Stimulated activated CD4-positive, alpha-beta T cell treated with anti-CD3 and anti-CD28 coated beads, Interleukin-2, amount 100 ng/mL, for 48 hours (primary cell): ENCODE measurements at places on chromosomes 3 and 15.

DNA sequence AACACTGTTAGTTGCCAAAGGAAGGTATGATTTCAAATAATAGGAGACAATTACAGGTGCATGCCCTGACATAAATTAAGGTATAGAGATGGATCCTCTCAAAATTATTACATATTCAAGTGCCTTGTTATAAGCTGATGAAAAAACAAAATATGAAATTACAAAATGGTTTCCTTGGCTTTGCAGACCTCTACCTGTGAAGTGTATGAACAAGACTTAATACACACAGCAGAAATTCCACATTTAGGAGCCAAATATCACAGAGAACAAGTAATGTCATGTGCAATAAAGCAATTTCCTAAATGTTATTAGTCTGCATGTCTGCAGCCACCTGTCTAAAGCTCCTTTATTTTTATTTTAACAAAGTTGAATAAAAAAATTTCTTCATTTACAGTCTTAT, 151.5 kb downstream of the ALCAM start:
- no peak for DNase-seq

DNA sequence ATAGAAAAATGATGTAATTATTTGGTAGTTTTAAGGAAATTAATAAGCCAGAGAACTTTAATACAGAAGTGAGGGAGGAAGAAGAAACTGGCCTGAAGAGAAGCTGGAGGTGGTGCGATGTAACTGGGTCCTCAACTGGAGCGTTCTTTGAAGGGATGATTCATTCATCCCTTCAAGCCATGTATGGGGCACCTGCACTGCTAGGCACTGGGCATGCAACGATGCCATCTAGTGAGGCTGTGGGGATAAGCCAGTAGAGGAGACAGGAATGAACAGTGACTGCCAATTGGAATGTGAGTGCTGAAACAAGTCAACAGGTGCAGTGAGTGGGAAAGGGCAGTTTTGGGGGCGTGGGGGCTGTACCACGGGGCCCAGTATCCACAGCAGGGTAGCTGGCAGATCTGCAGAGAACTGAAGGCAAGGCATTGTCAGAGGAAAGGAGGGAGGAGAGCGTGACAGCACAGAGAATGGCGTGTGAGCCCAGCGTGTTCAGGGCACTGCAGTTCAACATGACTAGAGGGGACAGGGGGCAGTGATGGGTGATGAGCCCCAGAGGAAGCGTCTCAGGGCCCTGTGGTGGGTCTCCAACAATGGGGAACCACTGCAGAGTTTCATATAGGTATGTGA, 3.8 kb upstream of the KIF23 start:
- no peak for DNase-seq

DNA sequence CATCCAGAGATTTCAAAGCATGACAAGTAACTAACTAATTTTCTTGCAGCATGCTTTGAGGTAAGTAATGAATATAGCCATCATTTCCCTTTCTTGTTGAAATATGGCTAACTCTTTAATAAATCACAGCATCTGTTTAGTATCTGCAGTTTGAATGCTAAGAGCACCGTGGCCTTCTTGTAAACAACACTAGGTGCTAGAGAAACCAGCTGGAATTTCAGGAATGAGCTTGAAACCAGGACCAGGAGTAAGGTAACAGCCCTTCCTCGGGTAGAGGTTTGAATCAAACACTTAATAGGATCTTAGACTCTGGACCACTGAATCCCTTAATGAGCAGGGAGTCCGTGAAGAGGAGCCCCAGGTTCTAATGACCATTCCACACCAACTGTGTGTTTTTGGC, 13.6 kb downstream of the CALML4 start:
- no peak for DNase-seq

GRCh38 chr3:14482271-14482721, 57.8 kb downstream of the GRIP2 start:
- DNase-seq, result no peak

DNA sequence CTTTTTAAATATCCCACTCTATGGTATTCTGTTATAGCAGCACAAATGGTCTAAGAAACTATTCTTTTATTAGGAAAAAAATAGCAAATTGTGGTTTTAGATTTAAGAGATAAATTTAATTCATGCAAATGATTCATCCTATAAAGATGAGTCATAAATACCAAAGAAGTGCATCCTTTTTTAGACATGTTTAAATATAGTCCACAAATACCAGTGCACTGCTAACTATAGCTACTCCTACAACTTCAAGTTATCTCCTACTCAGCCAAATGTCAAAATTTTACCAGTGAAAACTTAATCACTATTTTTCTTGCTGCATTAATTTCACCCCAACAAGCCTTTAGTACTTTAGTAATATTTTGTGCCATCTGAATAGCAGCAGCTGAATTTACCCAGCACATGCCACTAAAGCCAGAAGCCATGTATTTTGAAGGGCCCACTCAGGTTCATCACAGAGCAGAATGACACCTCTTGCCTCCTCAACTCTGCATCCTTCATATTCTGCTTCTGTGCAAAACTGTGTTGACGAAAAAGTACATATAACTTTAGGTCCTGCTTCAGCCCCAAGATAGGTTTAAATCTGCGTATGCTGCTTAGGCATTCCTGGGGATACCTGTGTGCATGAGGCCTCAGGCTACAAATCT, 24.9 kb downstream of the CX3CR1 start:
- DNase-seq, result no peak

GRCh38 chr3:30649572-30650318, 43.3 kb downstream of the TGFBR2 start:
- DNase-seq, result no peak

DNA sequence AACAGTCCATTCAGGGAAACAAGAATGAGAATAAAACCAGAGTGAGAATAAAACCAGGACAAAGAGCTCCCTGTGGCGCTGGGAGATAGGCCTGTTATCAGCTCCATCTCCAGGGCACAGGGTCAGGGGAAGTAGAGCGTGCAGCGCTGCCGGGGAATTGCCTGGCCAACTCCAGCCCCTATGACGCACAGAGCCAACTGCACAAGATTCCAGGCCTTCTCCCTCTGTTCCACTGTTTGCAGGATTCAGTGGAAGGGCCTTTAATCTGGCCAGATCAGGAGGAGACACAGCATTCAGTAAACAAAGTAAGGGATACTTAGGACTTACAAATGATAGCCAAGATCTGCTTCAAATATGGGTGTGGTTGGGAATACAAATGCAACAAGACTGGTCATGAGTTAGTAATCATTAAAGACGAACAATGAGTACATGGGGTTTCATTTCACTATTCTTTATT, 49.4 kb downstream of the ITGB5 start:
- DNase-seq, result no peak

DNA sequence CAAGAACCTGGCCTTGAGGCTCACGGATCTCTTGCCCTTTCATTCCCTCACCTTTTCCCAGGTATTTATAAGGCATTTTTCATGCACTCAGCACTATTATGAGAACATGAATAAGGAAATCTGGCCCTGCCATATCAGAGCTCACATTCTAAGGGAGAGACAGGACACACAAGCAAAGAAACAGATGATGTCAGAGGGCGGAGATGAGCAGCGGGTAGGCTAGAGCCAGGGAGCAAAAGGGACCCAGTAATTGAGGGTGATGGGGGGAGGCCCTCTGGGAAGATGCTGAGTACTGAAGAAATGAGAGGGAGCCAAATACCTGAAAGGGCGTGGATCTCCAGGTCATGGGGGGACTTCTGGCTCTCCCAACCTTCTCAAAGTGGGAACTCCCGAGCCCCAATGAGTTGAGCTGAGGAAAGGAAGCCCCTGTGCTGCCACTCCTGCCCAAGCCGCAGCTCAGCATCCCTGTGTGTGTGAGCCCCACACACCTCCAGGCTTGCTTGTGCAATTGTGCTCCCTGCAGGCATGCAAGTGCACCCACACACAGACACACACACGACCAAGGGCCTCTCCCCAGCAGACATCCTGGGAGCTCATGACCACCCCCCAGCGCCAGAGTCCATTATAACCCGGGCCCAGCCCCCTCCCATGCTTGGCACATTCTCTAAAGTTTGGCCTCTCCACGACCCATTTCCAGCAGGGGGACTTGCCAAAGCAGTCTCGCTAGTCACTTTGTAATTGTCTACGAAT, 81.4 kb upstream of the PXYLP1 start:
- no peak for DNase-seq

DNA sequence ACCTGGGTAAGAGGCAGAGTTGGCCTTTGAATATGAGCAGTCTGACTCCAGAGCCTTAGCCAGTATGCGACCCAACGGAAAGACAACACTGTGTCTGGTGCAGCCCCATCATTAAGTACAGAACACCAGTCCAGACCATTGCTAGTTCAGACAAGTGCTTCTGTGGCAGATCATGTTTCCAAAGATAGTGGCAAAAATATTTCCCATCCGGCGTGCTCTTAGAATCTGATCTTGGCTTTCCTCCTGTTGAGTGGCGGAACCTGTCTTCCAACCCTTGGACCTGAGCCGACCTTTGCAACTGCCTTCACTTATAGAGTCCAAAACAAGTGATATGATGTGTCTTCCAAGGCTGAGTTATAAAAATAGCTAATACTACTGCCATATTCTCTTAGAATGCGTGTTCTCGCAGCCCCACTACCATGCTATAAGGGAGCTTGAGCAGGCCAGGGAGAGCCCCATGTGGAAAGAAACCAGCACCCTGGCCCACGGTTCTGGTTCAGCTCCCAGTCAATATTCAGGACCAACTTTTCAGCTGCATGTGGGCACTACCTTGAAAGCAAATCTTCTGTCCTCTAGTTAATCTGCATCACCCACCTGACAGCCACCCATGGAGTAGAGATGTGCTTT, 322.4 kb upstream of the SLCO3A1 start:
- no peak for DNase-seq

- DNase-seq, result no peak
Measured at GRCh38 chr3:127535901-127536829, 54.4 kb downstream of the TPRA1 start.

GRCh38 chr15:22918596-22919140, 61.5 kb downstream of the CYFIP1 start:
- no peak for DNase-seq

- no peak for DNase-seq
Measured at GRCh38 chr3:129230311-129231019, 18.9 kb upstream of the COPG1 start.

DNA sequence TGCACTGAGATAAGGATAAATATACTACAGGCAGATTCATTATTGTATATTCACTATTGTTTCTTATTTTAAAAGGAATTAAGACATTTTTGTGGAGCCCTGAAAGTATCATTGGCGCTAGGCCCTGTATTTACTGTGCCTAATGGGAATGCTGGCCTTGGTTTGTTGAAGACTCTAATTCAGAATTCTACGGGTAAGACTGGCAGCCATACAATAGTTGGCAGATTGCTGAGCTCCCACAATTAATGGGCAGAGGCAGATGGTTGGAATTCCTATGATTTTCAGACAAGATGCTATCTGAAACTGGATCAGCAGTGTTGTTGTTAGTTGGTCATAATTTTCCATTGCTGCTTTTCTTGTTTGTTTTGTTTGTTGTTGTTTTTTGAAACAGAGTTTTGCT, 14.7 kb downstream of the PGBD4 start:
- DNase-seq, result no peak

DNA sequence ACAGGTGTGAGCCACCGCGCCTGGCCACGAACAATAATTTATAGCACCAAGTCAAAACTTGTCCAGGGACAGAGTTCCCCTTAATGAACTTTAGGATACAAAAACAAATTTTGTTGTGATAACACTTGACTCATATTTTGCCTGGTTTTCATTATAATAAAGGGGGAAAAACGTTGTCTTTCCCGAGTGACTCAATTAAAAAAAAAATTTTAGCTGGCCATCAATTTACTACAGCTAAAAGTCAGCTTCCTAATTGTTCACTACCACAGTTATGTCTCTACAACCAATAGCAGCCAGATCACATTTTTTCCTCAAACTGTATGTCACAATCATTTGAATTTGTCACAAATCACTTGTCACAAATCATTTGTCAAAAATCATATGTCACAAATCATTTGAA, 116.0 kb downstream of the P3H2 start:
- no peak for DNase-seq
